Panc1 (cell line): ENCODE measurements at places on chromosomes 3 and 15. TPM values are rescaled to one million over a fixed set of nuclear protein-coding genes. Genes with fewer than 3 reads are reported as not detected.

Gene NOP10
- 306 TPM for total RNA-seq

Gene DNAH1
- 2.4 TPM for total RNA-seq

Gene FYCO1
- total RNA-seq: 8.7 TPM

Gene NR1I2
- total RNA-seq: not detected

Gene SERINC4
- total RNA-seq: not detected

Gene APBA2
- 0.31 TPM for total RNA-seq

Gene P2RY13
- not detected for total RNA-seq

Gene RSL24D1
- 59.8 TPM for total RNA-seq

Gene TNK2
- 72.3 TPM for total RNA-seq

Gene NR1D2
- total RNA-seq: 9.5 TPM

Gene TMEM207
- not detected for total RNA-seq

Gene CXCR6
- not detected for total RNA-seq

Gene RAD18
- 13.8 TPM for total RNA-seq

Gene AADACL2
- not detected for total RNA-seq

Gene SCN11A
- not detected for total RNA-seq

Gene GADL1
- not detected for total RNA-seq

Gene PARP15
- total RNA-seq: 0.21 TPM

Gene POTEB
- total RNA-seq: not detected

Gene FSD2
- not detected for total RNA-seq

Gene FRMD5
- 18.3 TPM for total RNA-seq

Gene SLC28A2
- 0.23 TPM for total RNA-seq

Gene THBS1
- total RNA-seq: 61.9 TPM

Gene AGTR1
- total RNA-seq: 0.28 TPM

Gene LRRC3B
- total RNA-seq: not detected

Gene PLA2G4D
- total RNA-seq: not detected

Gene TMEM212
- total RNA-seq: not detected

Gene GCSAM
- 0.08 TPM for total RNA-seq

Gene BFSP2
- 0.67 TPM for total RNA-seq

Gene ZIC1
- 0.36 TPM for total RNA-seq

Gene ARL14
- total RNA-seq: 2.5 TPM

Gene HCN4
- total RNA-seq: 0.15 TPM

Gene CLDN16
- total RNA-seq: not detected
